Left renal cortex interstitium (tissue), 4 donors: ENCODE measurements at places on chromosomes 6 and 20.

DNA sequence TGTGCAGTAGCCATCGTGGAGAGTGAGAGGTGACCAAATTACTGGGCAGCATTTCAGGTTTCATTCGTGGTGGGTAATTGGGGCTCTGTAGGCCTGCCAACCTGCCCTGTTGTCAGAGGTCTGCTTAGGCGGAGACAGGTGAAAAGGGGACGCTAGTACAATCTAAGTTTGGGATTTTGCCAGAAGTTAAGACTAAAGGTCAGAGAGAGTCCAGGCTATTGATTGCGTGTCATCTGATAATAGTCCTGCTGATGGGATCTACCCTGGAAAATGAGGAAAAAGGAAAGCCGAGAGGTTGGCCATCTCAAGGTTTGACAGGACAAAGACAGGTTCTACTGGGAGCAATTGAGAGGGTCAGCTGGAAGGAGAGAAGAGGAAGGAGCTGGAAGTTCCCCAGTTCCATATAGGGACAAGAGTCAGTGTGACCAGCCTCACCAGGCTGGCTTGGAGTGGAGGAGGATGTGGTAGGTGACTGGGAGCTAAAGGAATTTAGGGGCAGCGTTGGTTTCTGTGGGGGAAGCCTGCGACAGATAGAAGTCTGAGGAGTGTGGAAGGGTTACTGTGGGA lies 10.9 kb downstream of the ARFGEF2 start:
- DNase-seq, result no peak

DNA sequence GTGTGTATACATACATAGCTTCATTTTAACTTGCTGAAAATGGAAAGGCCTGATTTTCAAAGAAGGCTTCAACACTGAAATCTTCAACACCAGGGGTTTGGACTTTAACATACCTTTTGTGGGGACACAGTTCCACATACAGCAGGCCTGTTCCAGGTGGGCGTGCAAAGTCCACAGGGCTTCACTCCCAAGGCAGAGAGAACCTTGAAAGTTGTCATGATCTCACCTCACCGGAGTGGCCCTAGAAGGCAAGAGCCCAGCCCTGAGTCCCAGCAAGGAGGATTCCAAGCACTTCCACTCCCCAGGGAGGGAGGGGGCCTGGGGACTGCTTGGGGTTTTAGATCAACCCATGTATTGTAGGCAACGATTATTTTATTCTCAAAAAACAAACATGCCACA lies 47.2 kb downstream of the TMEM242 start:
- no peak for DNase-seq

DNA sequence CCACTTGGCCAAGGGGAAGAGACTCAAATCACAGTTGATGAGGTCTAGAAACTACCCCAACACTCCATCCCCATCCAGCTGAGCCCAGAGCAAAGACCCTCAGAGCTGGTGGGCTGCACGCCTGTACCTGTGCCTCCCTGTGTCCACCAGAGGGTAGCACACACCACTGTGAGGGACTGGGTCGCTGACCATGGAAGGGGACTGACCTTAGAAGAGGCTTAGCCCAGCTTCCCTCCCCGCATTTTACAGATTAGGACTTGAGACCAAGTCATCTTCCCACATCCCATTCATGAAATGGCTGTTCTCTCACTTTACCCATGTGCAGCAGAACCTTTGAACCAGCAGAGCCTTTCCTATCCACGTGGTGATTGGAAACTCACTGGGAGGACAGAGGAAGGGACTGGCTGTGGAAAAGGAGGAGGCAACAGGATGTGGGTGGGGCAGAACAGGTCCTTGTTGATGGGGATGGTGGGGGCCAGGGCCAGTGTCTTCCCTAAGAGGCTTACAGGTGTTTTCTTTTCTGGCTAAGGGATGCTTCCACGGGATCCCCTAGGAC lies 44.3 kb downstream of the CPXM1 start:
- no peak for DNase-seq

- DNase-seq, result no peak
Measured at GRCh38 chr6:73542891-73543290, 22.1 kb upstream of the EEF1A1 start.

DNA sequence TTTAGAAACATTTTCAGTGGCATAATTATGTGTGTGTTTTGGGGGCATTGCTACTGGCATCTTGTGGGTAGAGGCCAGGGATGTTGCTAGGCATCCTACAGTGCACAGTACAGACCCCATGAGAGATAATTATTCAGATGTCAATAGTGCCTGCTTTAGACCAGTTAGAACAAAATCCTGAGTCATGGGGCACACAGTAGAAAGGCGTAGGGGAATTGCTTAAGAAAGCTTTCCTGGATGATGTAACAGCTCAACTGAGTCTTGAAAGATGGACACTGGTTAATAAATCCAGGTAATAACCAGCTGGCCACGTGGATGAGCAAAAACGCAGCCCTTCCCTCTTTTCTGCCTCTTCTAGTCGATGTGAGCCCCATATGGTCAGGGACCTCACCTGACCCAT lies 51.1 kb downstream of the KCNB1 start:
- DNase-seq, result no peak
